ENCODE measurements at places on chromosomes 11 and 22.

GRCh38 chr22:25193548-25193947 lies 6.1 kb upstream of the CRYBB3 start:
- no peak for DNase-seq

GRCh38 chr11:63843041-63843440 lies 4.1 kb downstream of the MARK2 start:
- DNase-seq = no peak

- no peak for DNase-seq
Measured at GRCh38 chr11:35688023-35688422, 25.4 kb downstream of the TRIM44 start.

DNA sequence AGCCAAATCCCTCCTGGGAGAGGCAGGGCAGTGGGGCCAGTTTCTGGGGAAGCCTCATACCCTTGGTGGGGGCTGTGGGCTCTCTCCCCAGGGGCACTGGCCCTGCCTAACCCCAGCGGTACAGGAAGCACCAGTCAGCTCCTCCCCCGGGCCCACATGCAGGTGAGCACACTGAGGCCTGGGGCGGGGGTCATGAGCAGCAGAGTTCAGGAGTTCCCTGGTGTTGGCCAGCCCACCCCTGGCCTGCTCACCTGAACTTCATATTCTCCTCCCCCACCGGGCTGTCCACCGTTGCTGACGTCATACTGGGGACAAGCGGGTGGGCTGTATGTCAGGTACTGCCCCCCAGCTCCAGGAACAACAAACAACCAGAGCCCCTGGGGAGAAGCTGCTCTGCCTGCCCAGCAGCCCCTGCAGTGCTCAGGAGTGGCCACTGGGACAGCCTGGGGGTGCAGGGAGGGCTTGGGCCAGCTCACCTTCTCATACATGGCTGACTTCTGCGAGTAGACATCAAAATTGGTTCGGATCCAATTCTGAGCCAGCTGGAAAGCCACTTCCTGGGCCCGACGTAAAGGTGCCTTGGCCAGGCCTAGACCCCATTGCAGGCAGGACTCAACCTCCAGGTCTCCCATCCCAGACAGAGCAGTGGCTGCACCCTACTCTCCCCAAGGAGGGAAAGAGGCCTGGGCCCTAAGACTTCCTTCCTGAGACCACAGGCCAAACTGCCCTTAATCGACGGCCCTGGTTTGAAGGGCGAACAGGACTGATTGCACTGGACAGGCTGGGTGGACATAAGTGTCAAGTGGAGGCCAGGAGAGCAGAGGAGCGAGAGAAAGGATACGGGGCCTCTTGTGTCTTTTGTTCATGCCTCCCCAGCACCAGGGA lies 20.8 kb downstream of the TREH start:
- no peak for DNase-seq

DNA sequence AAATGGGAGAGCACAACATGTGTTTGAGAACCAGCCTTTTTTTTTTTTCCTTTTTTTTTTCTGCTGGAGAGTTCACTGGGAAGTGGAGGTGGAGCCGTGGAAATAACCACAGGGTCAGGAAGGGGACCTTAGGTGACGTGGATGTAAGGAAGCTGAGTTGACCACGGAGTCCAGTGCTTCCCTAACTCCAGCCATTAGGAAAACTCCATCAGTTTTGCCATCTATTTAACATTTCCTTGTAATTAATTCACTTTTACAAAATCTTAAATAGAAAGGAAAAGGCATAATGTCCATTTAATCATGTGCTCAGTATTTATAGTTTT lies 2.0 kb upstream of the CDK2AP2 start:
- no peak for DNase-seq

DNA sequence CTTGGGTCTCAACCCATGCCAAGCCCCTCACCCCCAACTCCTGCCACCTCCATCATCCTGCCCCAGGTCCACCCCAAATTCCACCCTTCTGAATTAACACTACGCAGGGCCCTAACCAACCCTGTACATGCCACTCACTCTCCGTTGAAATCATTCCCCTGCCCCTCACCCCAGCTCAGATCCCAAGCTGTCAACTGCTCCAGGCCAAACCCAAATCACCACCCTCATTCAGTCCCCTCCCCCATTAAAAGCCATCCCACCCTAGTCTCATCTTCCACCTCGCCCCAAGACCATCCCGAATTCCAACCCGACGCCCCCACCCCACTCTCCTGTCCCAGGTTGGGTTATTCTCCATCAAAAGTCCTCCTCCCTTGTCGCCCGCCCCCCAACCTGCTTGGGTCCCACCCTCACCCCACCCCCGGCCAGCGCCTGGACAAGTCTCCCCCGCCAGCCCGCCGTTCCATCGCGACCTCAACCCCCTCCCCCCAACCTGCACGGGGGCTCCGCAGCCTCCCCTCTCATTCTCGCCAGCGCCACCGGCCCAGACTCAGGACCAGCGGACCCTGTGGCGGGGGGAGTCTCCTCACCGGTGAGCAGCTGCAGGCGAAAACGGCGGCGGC lies 466 bp downstream of the FAM168A start:
- no peak for DNase-seq

Data from activated naive CD4-positive, alpha-beta T cell treated with anti-CD3 and anti-CD28 coated beads, Interleukin-2, amount 50 U/mL, for 16 hours (primary cell).